ENCODE measurements at places on chromosomes 5 and 9.

- H3K4me1 ChIP-seq, result no peaks in the 10 kb centered on the region
- no peak overlapping the region for H3K27ac ChIP-seq
- H3K4me3 ChIP-seq, result no peak overlapping the region
- H3K36me3 ChIP-seq, result no peaks in the 10 kb centered on the region
Measured at GRCh38 chr5:180595381-180596114, 4.2 kb upstream of the SCGB3A1 start.

- H3K27ac ChIP-seq, result no peak overlapping the region
- DNase-seq, result no peak
- H3K4me1 ChIP-seq, result no peaks in the 10 kb centered on the region
- H3K4me3 ChIP-seq, result no peak overlapping the region
- H3K36me3 ChIP-seq, result no peaks in the 10 kb centered on the region
- H3K27me3 ChIP-seq, result no peaks in the 10 kb centered on the region
Measured at GRCh38 chr9:135769489-135770202, 67.7 kb downstream of the KCNT1 start.

DNA sequence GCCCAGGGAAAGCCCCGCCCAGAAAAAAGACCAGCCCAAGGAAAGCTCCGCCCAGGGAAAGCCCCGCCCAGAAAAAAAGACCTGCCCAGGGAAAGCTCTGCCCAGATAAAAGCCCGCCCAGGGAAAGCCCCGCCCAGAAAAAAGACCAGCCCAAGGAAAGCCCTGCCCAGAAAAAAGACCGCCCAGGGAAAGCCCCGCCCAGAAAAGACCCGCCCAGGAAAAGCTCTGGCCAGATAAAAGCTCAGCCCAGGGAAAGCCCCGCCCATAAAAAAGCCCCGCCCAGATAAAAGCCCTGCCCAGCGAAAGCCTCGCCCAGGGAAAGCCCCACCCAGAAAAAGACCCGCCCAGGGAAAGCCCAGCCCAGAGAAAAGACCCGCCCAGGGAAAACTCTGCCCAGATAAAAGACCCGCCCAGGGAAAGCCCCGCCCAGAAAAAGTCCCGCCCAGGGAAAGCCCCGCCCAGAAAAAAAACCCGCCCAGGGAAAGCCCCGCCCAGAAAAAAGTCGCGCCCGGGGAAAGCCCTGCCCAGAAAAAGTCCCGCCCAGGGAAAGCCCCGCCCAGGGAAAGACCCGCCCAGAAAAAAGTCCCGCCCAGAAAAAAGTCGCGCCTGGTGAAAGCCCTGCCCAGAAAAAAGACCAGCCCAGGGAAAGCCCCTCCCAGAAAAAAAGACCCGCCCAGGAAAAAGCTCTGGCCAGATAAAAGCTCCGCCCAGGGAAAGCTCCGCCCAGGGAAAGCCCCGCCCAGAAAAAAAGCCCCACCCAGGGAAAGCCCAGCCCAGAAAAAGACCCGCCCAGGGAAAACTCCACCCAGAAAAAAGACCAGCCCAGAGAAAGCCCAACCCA, 11.9 kb downstream of the GRIN1 start:
- no peaks in the 10 kb centered on the region for H3K36me3 ChIP-seq
- no peaks in the 10 kb centered on the region for H3K4me1 ChIP-seq
- H3K4me3 ChIP-seq, result no peak overlapping the region
- no peaks in the 10 kb centered on the region for H3K27me3 ChIP-seq
- H3K27ac ChIP-seq, result no peak overlapping the region
- peak; percentile 62 for DNase-seq

GRCh38 chr5:1930880-1931603, 48.3 kb upstream of the IRX4 start:
- no peak for DNase-seq
- H3K4me1 ChIP-seq, result no peaks in the 10 kb centered on the region
- peaks cover 14% of the 10 kb centered on the region for H3K27me3 ChIP-seq
- no peak overlapping the region for H3K27ac ChIP-seq
- H3K4me3 ChIP-seq, result no peak overlapping the region
- no peaks in the 10 kb centered on the region for H3K36me3 ChIP-seq

DNA sequence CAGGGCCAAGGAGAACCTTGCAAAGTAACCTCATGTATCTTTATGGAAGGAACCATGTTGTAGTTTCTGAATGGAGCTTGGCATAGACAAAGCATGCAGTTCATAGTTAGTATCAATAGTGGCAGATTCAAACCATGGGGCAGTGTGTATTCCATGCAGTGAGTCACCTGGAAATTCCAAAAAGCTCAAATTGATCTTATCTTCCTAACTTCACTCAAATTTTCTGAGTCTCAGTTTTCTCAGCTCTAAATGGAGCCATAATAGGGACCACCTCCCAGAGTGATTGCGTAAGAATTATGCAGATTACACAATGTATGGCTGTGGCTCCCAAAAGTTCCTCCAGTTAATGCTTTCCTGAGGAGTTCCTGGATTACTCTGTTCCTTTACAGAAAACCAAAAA, 549.9 kb upstream of the KLF4 start:
- H3K4me1 ChIP-seq, result no peaks in the 10 kb centered on the region
- no peaks in the 10 kb centered on the region for H3K27me3 ChIP-seq
- no peak for DNase-seq
- no peaks in the 10 kb centered on the region for H3K36me3 ChIP-seq

DNA sequence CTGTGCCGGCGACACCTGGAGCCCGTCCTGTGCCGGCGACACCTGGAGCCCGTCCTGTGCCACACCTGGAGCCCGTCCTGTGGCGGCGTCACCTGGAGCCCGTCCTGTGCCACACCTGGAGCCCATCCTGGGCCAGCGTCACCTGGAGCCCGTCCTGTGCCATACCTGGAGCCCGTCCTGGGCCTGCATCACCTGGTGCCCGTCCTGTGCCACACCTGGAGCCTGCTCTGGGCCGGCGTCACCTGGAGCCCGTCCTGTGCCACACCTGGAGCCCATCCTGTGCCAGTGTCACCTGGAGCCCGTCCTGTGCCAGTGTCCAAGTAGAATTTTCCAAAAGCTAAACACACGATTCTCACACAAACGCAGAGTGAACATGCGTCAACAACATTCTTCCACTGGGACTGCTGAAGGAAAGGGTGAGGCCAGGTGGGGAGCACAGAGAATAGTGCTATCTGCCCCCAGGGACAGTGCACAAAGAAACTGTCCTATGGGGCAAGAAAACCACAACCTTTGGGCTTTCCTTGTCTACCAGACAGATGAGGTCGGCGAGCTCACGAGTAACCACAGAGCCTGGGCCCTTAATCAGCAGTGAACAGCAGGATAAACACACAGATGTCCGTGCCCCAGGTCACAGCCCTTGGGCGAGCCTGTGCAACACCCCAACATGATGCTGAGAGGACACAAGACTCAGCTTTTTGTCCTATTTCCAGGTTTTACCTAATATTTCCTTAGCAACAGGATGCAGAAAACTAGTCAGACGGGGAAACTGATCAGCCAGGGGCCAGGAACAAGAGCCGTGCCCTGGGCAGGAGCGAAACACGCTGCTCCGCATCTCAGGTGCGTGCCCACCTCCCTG, 7.9 kb downstream of the QSOX2 start:
- H3K27ac ChIP-seq, result no peak overlapping the region
- H3K27me3 ChIP-seq, result no peaks in the 10 kb centered on the region
- no peak for DNase-seq
- no peak overlapping the region for H3K4me3 ChIP-seq
- peaks cover 57% of the 10 kb centered on the region for H3K36me3 ChIP-seq
- 0 out of 2 replicates have a peak, but pooled peaks cover under 1% of the 10 kb centered on the region for H3K4me1 ChIP-seq

DNA sequence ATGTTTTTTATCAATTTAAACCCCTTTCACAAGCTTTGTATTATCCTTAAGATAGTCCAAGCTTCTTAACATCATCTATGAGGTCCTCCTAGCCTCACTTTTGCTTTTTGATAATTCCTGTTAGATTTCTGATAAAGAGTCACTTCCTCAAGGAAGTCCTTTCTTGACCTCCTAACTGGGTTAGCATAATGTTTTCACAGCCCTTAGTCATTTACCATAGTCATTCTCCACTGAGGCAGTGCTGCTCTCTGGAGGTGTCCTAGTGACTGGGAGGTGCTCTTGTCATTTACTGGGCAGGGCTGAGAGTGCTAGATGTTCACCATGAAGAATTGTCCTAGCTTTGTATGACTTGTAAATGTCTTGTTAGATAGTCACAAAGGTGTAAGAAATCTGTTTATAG, 26.4 kb downstream of the TNPO1 start:
- peaks cover 11% of the 10 kb centered on the region for H3K4me1 ChIP-seq
- H3K27me3 ChIP-seq, result peaks cover 12% of the 10 kb centered on the region

DNA sequence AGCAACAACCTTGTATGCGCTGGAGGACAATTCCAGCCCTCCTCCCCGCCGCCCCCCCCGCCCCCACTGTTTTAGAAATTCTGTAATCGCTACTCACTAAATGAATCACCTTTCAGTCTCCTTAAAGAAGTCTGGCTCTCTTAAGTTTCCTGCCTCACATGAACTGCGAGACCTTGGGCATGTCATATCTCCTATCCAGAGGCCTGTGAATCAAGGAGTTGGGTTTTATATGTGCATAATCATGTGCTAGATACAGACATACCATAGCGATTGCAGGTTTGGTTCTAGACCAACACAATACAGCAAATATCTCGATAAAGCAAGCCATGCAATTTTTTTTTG, 337 bp upstream of the DMAC1 start:
- peak overlapping the region; percentile 33 for H3K4me3 ChIP-seq
- H3K27me3 ChIP-seq, result no peaks in the 10 kb centered on the region
- DNase-seq, result no peak
- peaks cover 27% of the 10 kb centered on the region for H3K4me1 ChIP-seq
- peaks cover 32% of the 10 kb centered on the region for H3K36me3 ChIP-seq

DNA sequence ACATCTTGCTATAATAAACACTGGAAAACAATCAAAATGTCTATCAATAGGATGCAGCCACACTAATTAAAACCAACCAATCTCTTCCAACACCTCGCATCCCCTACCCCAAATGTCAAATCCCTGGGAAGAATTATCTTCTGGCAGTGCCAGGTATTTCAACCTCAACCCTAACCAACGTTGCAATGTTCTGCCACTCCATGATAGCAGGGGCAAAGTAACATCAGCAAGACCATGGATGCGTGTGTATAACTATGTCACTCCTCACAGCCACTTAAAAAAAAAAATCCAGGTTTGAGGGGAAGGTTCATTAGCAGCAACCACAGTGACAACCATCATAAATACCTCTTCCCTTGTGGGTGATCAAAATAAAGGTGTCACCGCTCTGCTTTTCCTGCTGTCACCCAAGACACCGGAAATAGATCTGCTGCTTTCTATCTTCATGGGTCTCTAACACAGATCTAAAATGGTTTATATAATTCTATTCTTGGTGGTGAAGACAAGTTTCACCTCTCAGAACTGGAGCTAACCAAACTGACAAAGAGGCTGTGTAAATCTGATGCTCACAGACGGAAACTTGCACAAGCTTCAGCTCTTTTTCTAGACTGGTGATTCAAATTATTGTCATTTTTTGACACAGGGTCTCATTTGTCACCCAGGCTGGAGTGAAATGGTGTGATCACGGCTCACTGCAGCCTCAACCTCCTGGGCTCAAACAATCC, 9.9 kb downstream of the HSPA9 start:
- H3K4me3 ChIP-seq, result no peak overlapping the region
- no peak for DNase-seq
- no peaks in the 10 kb centered on the region for H3K27me3 ChIP-seq
- no peak overlapping the region for H3K27ac ChIP-seq
- H3K4me1 ChIP-seq, result peaks cover 21% of the 10 kb centered on the region

DNA sequence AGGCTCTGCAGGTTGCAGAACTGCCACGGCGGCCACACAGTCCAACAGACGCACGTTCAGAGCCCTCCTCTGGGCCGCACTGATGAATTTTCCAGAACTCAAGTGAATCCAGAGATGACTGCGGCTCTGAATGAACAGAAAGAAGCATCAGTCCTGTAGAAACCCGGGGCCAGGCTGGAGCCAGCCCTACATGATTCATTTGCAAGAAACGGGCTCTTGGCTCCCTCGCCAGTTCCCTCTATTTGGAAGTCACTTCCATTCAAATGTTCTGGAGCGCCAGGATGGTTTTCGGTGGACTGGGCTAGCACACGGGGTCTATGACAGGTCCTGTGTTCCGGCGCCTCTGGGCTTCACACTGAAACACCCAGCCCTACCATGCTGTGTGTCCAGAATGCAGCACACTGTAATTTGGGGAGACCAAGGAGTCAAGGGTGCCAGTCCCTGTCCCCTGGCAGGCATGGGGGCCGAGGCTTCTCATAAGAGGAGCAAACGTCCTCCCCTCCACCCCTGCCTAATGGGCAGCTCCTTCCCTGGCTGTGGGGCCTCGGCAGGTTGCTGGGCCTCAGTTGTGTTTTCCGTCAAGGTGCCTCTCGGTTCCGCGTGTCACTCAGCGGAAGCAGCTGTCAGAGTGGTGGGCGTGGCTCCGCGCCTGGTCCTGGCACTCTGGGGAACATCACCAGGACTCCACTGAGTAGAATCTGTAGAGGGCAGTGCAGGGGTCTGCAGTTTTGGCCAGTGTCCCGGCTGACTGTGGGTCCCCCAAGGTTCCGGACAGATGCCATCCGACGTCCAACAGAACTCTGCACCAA, 18.1 kb upstream of the COL5A1 start:
- H3K36me3 ChIP-seq, result no peaks in the 10 kb centered on the region
- H3K4me3 ChIP-seq, result no peak overlapping the region
- no peak for DNase-seq
- peaks cover 9% of the 10 kb centered on the region for H3K27me3 ChIP-seq
- H3K4me1 ChIP-seq, result no peaks in the 10 kb centered on the region
- no peak overlapping the region for H3K27ac ChIP-seq

DNA sequence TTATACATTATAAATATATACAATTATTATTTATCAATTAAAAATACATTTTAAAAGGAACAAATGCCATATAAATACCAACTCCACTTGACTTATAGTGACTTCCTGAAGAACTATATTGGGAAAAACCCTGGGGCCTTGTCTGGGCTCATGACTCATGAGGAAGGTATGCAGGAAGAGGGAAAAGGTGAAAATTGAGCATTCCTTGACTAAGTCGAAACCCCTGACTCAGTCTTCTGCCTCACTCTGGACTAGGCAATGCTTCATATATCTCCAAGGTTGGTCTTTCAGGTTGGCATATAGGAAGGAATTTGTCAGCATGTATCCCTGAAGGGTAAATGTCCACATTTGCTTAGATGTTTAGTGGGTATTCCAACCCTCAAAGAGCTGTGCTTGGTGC, 78.5 kb downstream of the SH3TC2 start:
- no peak for DNase-seq
- no peak overlapping the region for H3K27ac ChIP-seq
- H3K4me1 ChIP-seq, result no peaks in the 10 kb centered on the region
- no peaks in the 10 kb centered on the region for H3K36me3 ChIP-seq

- H3K27me3 ChIP-seq, result no peaks in the 10 kb centered on the region
- H3K27ac ChIP-seq, result no peak overlapping the region
- no peak overlapping the region for H3K4me3 ChIP-seq
- no peak for DNase-seq
Measured at GRCh38 chr5:37086466-37087173, 162.6 kb downstream of the CPLANE1 start.

- H3K4me1 ChIP-seq, result peaks cover 77% of the 10 kb centered on the region
- DNase-seq, result peak; percentile 29
- H3K36me3 ChIP-seq, result no peaks in the 10 kb centered on the region
- H3K4me3 ChIP-seq, result peak overlapping the region; percentile 52
- H3K27ac ChIP-seq, result peak overlapping the region; percentile 82
- no peaks in the 10 kb centered on the region for H3K27me3 ChIP-seq
Measured at GRCh38 chr5:139708434-139708861, 60.3 kb downstream of the CXXC5 start.

- H3K27me3 ChIP-seq, result no peaks in the 10 kb centered on the region
- no peak for DNase-seq
- no peak overlapping the region for H3K27ac ChIP-seq
- H3K36me3 ChIP-seq, result no peaks in the 10 kb centered on the region
Measured at GRCh38 chr9:123438321-123438720, 82.3 kb downstream of the CRB2 start.

GRCh38 chr5:62214701-62215100, 91.3 kb upstream of the KIF2A start:
- no peaks in the 10 kb centered on the region for H3K36me3 ChIP-seq
- no peak for DNase-seq
- no peak overlapping the region for H3K27ac ChIP-seq
- H3K4me1 ChIP-seq, result no peaks in the 10 kb centered on the region

All from DND-41 (cell line).